ENCODE measurements at places on chromosomes 1 and 21. TPM values are rescaled to one million over a fixed set of nuclear protein-coding genes. Genes with fewer than 3 reads are reported as not detected.

- no peak for DNase-seq
- H3K4me3 ChIP-seq = no peak overlapping the region
- peaks cover 44% of the 10 kb centered on the region for H3K27me3 ChIP-seq
- H3K4me1 ChIP-seq = peaks cover 31% of the 10 kb centered on the region
These were observed 37.4 kb upstream of the CASZ1 start for GRCh38 chr1:10833630-10834557.

DCST1 gene
- total RNA-seq = 3.2 TPM

PGBD5 gene
- 0.16 TPM for total RNA-seq

OR2T33 gene
- total RNA-seq = not detected

LCK gene
- 3.9 TPM for total RNA-seq

AVPR1B gene
- not detected for total RNA-seq

- H3K4me1 ChIP-seq = peaks cover 14% of the 10 kb centered on the region
- DNase-seq = no peak
- no peak overlapping the region for H3K27ac ChIP-seq
- no peaks in the 10 kb centered on the region for H3K36me3 ChIP-seq
- no peak overlapping the region for H3K4me3 ChIP-seq
These were observed 5.6 kb downstream of the AIRE start for GRCh38 chr21:44291078-44291935.

DNA sequence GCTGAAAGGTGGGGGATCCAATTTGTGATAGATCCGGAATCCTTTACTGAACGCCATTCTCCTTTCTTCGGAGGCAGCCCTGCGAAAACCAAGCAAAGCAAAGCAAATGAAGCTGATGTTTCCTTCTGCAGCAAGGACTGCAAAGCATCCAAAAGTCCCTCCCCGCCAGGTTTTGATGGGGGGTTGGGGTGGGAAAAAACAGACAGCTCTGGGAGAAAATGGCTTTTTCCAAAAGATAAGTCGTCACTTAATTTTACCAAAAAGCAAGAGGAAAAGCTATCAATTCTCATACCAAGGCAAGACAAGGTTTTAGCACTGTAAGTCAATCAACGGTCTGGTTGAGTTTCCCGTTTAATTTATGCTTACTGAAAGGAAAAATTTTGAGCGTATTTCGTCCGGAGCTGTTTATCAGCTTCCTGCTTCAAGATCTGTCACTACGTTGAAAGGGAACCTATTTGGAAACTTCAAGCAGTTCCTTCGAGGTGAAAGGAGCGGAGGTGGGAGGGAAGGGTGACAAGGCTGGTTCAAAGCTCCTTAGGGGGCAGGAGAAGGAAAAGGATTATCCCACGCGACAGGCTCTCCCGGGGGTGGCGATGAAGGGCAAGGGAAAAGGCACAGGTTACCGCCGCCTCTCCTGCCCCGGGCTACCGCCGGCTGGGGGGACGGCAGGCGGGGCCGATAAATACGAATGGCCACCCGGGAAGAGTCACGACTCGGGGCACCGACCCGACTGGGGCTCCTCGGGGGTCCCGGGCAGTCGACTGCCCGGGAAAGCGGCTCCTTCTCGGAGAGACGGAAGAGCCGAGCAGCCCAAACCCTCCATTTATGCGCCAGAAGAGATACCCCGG lies 750 bp downstream of the SYNJ1 start:
- peak overlapping the region; percentile 82 for H3K27ac ChIP-seq
- peak overlapping the region; percentile 69 for H3K4me3 ChIP-seq
- no peak for DNase-seq
- no peaks in the 10 kb centered on the region for H3K36me3 ChIP-seq

GRCh38 chr1:204475656-204476432 lies 18.8 kb downstream of the PIK3C2B start:
- no peak for DNase-seq
- H3K4me1 ChIP-seq = peaks cover 53% of the 10 kb centered on the region
- no peaks in the 10 kb centered on the region for H3K27me3 ChIP-seq
- H3K36me3 ChIP-seq = no peaks in the 10 kb centered on the region

GRCh38 chr21:44617071-44617501 lies 5.2 kb downstream of the KRTAP10-8 start:
- DNase-seq = no peak
- no peak overlapping the region for H3K27ac ChIP-seq
- peaks cover 37% of the 10 kb centered on the region for H3K27me3 ChIP-seq
- H3K36me3 ChIP-seq = no peaks in the 10 kb centered on the region
- H3K4me1 ChIP-seq = no peaks in the 10 kb centered on the region

C8B gene
- total RNA-seq = not detected

- no peaks in the 10 kb centered on the region for H3K4me1 ChIP-seq
- no peak for DNase-seq
- no peak overlapping the region for H3K27ac ChIP-seq
- H3K4me3 ChIP-seq = no peak overlapping the region
- H3K27me3 ChIP-seq = no peaks in the 10 kb centered on the region
- no peaks in the 10 kb centered on the region for H3K36me3 ChIP-seq
These were observed 211.1 kb downstream of the MRPL39 start for GRCh38 chr21:25396135-25396711.

NFIA gene
- 30.1 TPM for total RNA-seq

DNA sequence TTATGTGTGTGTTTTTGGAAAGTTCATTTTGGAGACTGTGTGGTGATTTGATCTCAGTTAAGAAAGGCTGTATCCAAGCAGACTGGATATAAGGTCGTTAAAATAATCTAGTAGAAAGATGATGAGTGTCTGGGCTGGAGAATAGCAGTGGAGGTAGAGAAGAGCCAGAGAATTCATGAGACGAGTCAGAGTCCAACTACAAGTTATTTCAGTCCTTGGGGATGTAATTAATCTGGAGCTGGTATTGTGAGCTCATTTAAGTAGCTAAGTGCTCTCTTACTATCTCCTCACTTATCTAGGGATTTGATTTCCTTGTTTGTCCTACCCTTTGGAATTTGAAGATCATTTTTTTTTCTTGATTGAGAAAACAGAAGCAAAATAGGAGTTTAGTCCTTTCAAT lies 1219.0 kb upstream of the ADGRL4 start:
- H3K27me3 ChIP-seq = no peaks in the 10 kb centered on the region
- no peak overlapping the region for H3K4me3 ChIP-seq
- H3K4me1 ChIP-seq = no peaks in the 10 kb centered on the region
- DNase-seq = no peak
- no peaks in the 10 kb centered on the region for H3K36me3 ChIP-seq

DNA sequence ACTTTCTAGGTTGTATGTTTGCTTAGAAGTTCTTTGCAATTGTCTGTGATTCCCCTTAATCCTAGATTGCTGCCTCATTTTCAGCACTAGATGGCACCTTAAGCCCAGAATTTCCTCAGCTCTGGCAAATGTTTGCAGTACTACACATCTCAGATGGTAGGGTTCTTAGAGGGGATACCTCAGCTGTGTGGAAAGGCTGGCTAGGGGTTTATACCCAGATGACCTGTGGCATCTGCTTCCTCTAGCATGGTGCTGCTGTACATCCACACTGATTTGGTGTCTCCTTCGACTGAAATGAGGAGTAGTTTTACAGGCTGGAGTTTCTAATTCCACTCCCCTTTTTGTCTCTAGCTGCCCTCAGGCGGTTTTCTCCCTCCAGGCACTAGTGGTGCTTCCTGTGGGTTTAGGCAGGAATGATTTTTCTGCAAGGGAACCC lies 23.5 kb downstream of the ASB17 start:
- no peak for DNase-seq
- H3K27ac ChIP-seq = no peak overlapping the region
- H3K27me3 ChIP-seq = no peaks in the 10 kb centered on the region
- no peak overlapping the region for H3K4me3 ChIP-seq
